Stimulated activated CD8-positive, alpha-beta memory T cell treated with anti-CD3 and anti-CD28 coated beads, Interleukin-15, amount 100 ng/mL, for 4 hours (primary cell): ENCODE measurements at places on chromosomes 1 and 21.

GRCh38 chr21:39842741-39843459, 24.3 kb upstream of the PCP4 start:
- no peak for DNase-seq

GRCh38 chr1:152034654-152035538, 1.9 kb downstream of the S100A11 start:
- DNase-seq: peak; percentile 37

DNA sequence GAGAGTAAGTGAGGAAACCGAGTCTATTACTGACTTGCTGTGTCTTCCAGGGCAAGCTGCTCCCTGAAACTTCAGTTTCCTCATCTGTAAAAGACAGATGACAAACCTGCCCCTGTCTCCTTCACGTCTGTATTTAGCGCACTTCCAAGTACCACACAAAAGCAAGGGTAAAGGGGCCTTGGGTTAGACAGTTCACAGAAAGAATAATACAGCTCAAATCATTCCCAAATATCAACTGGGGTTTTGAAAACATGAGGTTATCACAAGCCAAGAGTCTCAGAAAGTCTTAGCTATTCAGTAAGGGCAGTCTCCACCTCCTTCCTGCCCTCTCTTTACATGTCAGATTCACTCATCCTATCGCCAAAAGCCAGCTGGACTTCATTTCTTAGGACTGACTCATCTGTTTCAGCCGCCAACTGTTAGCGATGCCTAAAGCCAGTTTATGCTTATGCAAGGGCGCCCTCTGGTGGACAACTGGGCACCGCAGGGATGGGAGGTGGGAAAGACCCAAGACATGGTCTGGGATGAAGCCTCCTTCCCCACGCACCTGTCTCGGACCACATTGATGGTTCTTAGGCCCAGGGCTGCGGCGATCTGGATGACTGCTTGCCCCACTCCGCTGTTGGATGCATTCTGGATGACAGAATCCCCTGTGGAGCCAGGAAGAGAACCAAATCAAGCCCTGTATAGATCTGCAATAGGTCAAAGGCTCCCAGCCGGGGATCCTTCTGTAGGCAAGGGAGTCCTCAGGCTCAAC, 21.1 kb upstream of the SRSF4 start:
- DNase-seq: peak; percentile 79

- DNase-seq: no peak
Measured at GRCh38 chr1:4173731-4174130, 273.7 kb upstream of the C1orf174 start.

- no peak for DNase-seq
Measured at GRCh38 chr1:237864338-237865244, 26.1 kb downstream of the ZP4 start.

- no peak for DNase-seq
Measured at GRCh38 chr1:168507231-168507630, 36.6 kb downstream of the XCL2 start.

- no peak for DNase-seq
Measured at GRCh38 chr1:93827633-93828366, 51.2 kb downstream of the DNTTIP2 start.

GRCh38 chr1:67556297-67556900, 126.2 kb upstream of the SERBP1 start:
- DNase-seq: no peak

DNA sequence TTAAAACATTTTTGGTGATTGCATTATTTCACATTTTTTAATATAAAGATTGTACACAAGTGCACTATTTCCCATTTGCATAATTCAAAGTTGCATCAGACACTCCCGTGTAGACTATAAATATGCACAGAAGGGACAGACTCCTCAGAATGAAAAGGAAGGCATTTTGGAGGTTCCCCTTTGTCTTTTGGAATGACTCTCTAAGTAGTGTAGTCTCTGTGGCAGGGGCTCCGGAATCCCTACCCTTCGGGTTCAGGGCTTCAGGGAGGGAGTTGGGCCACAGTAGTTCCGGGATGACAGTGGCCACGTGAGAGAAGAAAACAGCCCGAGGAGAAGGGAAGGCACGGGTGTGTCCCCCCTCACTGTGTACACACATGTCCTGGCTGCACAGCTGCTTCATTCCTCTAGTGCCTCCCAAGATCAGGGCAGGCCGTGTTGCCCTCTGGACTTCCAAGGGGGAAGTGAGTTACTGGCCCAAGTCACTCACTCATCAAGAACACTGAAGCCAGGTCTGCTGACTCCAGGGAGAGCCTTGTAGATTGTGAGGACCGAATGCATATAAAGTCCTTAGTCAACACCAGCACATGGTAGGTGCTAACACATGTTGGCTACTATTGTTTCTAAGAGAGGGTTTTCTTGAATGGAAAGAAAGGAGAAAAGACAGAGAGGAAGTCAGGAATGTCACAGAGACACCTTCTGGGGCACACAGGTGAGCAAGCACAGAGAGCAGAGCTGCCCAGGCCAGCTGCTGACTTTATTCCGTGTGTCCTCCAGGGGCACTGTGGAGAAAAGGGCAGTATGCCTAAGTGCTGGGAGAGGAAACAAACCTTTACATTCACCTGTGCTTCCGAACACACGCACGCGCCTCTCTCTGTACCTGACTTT, 39.8 kb downstream of the LHX4 start:
- DNase-seq: no peak

DNA sequence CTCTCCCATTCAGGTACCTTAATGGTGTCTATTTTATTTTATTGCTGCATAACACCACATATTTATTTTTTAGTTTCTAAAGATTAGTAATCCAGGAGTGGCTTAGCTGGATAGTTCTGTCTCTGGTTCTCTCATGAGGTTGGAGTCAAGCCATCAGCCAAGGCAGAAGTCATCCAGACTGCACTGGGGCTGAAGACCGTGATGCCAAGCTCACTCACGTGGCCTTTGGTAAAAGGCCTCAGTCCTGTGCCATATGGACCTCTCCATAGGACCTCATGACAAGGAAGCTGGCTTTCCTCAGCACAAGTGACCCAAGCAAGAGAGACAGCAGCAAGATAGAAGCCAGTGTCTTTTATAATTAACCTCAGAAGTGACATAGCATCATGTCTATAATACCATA, 23.0 kb upstream of the DDR2 start:
- DNase-seq: no peak
